ENCODE measurements at places on chromosomes 6 and 20.

DNA sequence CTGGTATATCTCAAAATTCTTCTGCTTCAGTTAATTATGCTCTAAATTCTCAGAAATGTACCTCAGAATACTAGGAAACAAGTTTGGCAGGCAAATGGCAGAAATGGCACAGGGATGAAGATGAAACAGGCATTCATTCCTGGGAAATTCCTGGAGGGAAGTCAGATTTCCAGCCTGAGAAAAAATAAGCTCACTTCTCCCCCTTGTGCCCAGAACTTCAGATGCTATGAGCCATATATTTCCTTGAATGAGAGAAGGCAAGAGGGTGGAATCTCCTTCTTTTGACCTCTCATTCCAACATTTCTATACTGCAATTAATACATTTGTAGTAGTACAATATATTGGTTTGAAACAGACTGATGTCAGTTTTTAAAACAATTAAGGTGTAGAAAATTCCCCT, 22.8 kb downstream of the RGS17 start:
- no peak for DNase-seq

GRCh38 chr20:49179368-49180277, 8.5 kb downstream of the STAU1 start:
- DNase-seq, result no peak

- DNase-seq, result no peak
Observed at GRCh38 chr6:101517632-101518031, 124.1 kb downstream of the GRIK2 start.

- no peak for DNase-seq
Observed at GRCh38 chr6:53926505-53926904, 131.7 kb downstream of the LRRC1 start.

- no peak for DNase-seq
Observed at GRCh38 chr20:44581515-44581914, 864 bp upstream of the PKIG start.

DNA sequence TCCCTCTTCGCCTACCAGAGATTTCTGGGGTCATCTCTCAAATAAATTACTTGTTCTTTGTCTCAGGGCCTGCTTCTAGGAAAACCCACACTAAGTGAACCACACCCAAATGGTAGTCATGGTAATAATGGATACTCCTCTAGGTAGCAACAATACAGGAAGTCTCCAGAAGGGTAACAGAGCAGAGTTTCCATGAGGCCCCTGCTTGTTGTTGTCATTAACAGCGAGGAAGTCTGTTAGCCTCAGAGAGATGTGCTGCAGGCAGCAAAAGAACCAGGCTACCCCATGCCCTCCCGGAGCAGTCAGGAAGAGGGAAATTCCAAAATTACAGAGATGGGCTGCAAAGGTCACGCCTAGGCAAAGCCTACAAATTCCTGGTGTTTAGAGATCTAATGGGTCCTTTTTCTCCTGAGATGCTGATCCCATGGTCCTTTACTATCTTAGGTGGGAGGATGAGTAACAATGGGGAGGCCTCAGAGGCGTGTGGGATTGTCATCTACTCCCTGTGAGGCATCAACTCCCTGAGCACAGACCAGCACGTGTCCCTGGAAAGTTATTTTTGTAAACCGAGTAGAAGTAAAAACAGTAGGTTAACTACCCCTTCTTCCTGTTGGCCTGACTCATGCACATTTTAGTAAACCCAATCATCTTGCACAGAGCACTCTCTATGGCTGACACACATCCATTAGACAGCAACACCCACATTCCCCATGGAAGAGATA, 10.1 kb downstream of the ISM1 start:
- DNase-seq, result no peak

DNA sequence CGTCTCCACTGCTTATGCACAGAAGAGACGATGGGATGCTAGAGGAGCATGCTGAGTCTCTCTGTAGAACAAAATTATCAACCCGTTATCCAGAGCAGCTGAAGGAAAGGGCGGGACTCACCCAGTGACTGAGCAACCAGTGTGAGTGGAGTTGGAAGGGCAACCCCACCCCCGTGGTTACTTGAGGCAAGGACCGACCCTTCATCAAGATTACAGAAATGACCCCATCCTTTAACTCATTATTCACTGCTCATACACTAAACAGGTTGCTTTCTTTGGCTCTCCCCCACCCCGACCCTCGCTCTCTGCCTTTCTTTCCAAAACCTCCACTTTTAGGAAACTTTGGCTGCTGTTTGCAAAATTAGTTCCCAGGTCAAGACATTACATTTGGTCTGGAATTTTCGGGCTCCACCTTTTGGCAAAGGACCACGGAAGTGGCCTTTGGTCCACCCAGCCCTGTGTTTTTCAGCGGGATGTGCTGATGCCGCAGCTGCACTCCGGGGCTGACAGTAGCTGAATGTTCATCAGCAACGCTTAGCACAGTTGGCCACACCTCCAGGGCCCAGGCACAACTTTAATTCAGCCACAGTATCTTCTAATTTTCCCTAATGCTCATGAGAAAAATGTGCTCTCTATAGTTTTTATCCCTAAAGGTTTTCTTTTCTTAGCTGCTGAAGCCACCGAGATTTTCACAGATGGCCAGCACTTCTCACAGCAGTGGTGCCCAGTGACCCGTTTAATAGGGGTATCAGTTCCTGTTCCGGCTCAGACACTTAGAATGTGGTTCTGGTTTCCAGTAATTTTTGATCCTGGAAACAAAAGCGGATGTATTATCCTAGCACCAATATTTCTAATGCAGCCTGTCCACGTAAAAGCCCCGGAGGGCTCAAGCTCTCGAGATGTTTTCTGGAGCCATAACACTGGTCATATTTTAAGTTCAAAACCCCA, 103.6 kb upstream of the NXT1 start:
- no peak for DNase-seq

- DNase-seq, result no peak
Observed at GRCh38 chr6:42315991-42316970, 98.6 kb upstream of the MRPS10 start.

GRCh38 chr6:71015392-71015791, 58.5 kb upstream of the B3GAT2 start:
- no peak for DNase-seq

- DNase-seq, result no peak
Observed at GRCh38 chr20:33667676-33668465, 1.1 kb downstream of the ACTL10 start.

GRCh38 chr20:49928411-49929141, 7.6 kb upstream of the RNF114 start:
- DNase-seq, result peak; percentile 76

- DNase-seq, result no peak
Observed at GRCh38 chr20:53276143-53276542, 304.0 kb downstream of the TSHZ2 start.

DNA sequence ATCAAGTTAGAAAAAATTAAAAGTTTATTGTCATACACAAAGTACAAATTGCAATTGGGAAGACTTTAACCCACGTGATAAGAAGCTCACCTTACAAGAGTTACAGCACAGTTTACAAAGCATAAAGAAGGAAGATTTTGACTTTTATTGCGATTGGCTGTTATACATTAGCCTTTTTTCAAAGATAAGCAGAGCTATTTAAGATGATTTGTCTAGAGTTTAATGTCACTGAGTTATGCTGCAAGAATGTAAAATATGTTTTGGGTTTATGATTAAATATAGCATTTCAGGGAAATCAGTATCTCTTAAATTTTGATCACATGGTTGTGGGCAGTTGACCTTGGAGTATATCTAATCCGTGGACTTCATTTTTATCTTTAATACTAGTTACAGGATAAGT, 664.2 kb upstream of the PTCHD4 start:
- DNase-seq, result no peak

- no peak for DNase-seq
Observed at GRCh38 chr6:51049983-51050877, 231.6 kb downstream of the TFAP2B start.

GRCh38 chr20:39773380-39774000, 811.3 kb downstream of the DHX35 start:
- DNase-seq, result no peak

DNA sequence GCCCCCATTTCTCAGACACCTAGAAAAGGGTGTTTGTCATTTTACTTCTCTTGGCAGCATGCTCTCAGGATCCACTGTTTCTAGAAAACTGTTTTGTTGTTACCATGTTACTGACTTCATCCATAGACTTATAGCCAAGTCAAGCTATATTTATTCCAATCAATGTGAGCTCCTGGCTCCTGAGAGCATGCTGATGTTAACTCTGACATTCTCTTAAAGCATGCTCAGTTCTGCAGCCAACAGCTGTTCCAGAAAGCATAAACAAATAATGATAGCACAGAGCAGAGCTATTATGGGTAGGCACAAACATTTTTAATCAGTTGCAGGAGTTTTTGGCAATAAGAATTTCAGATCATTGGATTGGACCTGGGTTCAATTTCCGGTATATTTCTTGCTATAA, 92.4 kb upstream of the CEP85L start:
- no peak for DNase-seq

GRCh38 chr6:38460186-38460585, 179.5 kb downstream of the BTBD9 start:
- DNase-seq, result no peak

Data from NCI-H1436 (cell line).